Substantia nigra (tissue), 51 donors: ENCODE measurements at places on chromosomes 16 and 17.

DNA sequence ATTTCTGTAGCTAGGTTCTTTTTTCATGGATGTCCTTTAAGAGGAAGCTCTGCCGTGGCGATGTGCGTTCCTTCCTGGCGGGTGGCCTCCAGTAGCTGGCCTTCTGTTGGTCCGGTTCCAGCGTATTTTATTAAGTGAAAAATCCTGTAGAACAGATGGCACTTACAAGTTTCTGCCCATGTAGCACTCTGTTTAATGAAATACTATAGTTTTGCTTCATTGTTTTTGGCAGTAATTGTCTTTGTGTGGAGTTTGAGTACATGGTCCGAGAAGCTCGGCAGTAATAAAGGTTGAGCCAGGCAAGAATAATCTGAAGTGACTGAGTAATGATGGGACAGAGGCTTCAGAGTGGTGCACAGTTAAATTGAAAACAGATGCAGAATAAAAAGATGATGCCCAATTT, 20.4 kb downstream of the USP10 start:
- DNase-seq = no peak

DNA sequence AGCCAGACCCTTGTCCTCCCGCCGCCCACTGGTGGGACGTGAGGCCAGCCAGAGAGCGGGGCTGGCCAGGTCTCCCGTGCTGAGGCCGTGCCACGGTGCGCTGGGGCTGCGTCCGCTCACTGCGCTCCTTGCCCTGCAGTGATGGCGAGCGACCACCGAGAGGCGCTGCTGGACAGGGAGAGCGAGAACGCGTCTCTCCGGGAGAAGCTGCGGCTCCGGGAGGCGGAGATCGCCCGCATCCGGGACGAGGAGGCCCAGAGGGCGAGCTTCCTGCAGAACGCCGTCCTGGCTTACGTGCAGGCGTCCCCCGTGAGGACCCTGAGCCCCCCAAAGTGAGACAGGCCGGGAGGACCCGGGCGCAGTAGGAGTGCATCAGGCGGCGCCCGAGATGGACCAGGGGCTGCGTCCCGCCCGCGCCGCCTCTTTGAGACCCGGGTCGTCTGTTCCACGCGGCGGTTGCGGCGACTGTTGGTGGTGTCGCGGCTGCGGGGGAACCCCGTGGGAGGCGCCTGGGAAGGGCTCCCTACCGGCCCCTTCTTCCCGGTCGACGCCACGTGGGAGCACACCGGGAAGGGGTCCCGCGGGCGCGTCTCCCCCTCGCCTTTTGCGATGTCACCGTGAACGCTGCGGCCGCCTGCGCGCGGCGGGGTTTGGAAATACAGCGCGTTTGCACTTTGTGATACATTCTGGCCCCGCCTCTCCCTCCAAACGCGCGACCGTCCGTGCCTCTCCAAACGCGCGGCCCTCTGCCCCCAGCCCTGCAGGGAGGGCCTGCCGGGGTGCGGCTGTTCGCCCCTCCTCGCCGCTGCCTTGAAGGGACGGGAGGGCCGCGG, 792 bp upstream of the RAC3 start:
- peak; percentile 42 for DNase-seq

- DNase-seq = no peak
These were observed 9.9 kb downstream of the DBNDD1 start for GRCh38 chr16:90009172-90009899.

GRCh38 chr16:78428193-78428592, 328.7 kb downstream of the WWOX start:
- DNase-seq = no peak

DNA sequence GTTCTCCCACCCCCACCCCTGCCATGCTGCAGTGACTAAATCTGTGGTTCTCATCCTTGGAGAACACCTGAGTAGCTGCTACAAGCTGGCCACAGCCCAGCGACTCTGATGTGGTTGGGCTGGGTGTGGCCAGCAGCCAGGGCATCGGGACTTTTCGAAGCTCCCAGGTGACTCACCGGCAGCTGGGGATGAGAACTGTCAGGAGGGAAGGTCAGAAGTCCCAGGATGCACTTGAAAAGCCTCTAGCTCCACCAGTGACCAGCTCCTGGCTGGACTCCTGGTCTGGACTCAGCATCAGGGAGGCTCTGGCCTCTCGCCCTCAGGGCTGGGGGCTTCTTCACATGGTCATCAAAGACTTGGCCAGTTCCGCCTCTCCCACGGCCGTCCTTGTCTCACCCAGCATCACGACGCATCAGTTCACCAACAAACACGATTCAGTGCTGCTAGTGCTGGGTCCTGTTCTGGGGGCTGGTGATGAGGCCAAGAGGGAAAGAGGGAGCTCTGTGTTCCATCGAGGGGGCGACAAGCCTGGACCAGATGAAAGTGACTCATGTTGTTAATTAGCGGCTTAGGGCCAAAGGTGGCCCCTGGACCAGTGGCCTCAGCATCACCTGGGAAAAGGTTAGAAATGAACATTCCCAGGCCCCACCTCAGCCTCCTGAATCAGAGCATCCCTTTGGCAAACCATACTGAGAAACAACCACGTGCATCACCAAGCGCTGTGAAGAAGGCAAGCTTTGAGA, 3.9 kb upstream of the C17orf99 start:
- DNase-seq = no peak

DNA sequence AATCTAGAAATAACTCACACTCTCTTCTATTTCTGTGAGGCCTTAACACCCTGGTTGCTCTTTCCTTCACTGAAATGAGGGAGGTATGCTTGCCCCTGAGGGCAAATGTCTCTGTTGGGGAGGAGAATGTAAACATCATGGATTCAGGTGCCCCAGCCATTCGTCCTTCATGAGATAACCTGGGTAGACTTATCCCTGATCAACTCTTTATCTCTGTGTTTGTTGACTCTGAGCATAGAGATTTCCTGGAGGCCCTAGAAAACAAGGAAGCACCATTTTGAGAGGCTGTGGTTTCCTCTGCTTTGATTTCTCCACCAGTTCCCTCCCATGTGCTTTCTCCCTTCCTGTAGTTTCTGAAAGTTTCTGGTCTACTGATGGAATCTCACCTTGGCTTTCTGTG, 77.3 kb downstream of the PHKB start:
- DNase-seq = no peak

DNA sequence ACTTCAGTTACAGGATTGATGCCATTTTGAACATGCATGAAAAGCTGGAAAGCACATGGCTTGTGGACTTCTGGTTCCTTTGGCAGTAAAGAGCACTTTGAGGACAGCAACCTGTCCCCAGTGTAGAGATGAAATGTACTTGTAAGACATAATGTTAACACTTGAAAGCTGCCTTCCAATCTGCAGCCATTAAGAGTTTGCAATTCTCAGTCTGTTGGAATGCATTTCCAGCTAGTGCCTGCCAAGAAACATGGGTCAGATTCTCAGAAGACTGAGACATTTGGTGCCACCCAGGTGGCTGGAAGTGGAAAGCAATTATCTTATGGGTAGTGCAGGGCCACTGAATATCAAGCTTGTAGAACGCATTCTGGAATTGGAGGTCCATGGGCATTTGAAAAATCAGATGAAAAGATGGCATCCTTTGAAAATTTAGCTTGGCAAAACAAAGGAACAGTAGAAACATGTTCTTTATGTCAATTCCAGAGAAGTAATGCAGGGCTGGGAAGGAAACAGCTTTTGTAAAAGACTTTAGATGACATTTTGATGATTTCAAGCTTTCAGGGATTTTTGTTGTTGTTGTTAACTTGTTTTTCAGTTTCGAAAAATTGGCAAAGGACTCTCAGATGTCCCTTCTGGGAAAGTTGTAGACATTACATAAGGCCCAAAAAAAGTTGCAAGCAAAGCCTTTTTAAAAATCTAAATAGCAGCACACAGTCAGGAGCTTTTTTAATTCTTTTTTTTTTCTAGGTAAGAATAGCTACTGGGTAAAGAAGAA, 147.0 kb downstream of the ABCA8 start:
- no peak for DNase-seq

DNA sequence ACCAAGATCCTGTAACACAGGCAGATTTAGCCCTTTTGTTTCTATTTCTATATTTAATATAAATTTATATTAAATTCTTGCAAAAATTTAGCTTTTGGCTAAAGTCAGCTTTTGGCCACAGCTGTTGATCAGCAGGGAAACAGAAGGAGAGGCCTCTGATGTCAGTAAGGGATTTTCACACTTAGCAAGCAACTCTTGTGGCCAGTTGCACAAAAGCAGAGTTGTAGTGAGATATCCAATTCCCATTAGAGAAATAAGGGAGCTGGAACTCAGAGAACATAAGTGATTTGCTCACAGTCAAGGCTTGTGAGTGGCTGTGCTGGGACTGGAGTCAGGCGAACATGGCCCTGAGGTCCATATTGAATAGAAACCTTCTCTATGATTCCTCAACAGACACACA, 16.7 kb upstream of the HEATR6 start:
- DNase-seq = no peak

- DNase-seq = no peak
These were observed 309.3 kb downstream of the C16orf95 start for GRCh38 chr16:87007907-87008306.

DNA sequence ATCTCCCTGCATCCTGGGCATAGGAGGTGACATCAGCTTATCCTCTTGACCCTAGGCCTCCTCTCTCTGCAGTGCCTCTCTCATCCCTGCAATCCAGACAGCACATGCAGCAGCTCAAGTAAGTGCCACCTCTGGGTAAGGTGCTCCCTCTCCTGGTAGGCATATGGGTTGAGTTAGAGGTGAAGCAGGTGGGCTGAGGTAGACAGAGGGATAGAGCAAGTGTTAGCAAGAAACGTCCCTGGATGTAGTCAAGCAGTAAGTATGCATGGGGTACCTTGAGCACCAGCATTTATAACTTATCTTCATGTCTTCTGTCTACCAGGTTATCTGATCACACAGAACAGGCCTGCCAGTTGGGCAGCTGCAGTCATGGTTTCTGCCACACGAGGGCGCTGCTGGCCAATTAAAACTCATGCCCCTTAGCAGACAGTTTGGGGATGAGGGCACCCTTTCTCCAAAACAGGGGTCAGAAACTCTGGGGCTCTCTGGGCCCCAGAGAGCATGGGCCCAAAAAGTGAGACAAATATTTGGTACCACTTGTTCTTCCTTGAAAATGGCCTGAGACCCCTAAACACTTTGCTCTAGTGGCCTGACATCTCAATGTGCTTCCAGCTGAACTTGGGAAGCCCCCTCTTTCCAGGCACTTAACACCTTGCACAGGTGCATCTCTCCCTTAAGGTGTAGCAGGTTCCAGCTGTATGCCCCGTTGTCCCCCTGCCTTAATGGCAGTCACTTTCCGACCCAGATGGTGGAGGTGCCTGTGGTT, 59.8 kb downstream of the NEUROD2 start:
- peak; percentile 42 for DNase-seq

DNA sequence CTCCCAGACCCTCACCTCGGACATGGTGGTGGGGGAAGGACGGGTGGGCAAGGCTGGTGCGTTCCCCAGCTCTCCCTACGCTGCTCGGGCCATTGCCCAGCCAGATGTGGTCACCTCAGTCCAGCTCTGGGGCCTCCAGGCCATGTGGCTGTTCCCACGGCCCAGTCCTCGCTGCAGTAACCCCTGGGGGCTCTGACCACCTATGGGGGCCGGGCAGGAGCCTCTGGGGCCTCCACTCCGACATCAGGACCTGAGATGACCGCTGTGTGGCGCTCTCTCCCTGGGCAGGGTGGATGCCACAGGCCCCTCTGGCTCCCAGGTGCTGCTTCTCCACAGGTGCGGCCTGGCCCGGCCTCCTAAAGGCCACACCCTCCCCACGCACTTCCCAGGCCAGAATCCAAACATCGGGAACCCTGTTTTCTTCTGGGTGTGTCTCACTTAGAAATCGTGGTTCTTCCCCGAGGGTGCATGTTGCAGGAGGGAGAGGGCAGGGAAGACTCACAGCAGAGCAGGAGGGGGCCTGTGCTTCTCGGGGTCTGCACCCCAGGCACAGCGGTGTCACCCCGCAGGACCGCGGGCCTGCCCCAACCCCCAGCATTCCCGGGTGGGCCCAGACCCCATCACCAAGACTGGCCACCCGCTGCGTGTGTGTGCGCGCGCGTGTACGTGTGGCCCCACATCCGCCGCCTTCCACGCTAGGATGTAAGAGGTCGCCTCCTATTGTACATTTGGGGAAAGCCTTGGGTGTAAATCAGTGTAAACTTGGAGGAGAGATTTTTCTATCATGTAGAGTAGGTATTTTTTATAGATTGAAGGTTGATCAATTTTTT, 5.9 kb upstream of the CAPN15 start:
- DNase-seq = no peak

DNA sequence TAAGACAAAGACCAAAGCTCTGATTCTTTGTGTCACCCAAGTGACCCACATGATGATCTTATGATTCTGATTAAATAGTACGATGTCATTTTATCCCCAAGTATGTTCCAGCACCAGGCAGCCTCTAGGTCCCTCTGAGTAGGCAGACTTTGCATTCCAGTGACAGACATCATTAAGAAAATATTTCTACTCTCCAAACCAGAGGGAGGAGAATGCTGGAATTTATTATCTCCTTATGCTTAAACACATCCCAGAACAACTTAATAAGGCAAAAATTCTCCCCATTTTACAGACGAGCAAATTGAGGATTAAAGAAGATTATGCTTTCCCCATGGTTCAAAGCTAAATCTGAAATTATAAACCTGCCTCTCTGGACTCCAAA, 192.8 kb upstream of the CDH11 start:
- DNase-seq = no peak

GRCh38 chr17:77189148-77189547, 48.4 kb downstream of the SEC14L1 start:
- no peak for DNase-seq

DNA sequence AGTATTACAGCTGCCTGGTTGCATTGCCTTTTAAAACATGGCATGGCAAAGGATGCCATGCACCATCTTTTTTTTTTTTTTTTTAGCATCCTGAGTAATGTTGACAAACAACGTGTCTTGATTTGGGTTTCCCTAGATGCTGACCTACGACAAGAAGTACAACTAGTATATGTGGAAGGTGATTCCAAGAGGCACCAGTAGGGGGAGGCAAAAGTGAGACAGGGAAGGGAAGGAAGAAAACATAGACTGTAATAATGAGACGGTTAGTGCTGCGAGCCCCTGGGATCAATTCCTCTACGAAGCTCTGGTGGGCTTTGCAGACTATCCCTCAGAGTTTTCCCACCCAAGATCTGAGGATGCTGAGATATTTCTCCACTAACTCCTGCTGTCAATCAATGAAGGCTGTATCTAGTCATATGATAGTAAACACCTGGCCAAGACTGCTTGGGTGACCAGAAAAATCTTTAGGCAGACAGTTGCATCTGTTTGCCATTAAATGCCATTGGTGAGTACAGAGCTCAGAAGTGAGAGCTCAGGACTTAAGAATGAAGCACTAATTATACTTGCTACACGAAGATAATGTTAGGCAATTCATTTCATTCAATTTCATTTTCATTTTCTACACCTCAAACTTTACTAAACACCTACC, 458.6 kb upstream of the GOT2 start:
- DNase-seq = no peak

DNA sequence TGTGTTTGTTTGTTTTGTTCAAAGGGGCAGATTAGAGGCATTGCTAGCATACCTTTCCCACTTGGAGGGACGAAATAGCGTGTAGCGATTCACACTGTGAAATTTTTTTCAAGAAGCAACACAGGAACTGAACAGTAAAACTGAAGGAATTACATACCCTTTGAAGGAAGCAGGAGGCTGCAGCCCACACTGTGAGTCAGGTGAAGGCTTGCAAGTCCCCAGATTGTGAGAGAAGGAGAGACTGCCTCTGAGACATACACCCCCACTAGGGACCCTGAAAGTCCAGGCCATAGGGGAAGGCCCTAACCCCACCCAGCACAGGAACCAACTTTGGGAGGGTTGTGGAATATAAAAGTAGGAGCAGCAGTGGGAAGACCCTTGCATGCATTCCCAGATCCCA, 69.6 kb upstream of the HS3ST3A1 start:
- DNase-seq = no peak

GRCh38 chr17:3667366-3668278, 756 bp downstream of the TAX1BP3 start:
- DNase-seq = peak; percentile 74

GRCh38 chr16:77790912-77791311, 2.5 kb downstream of the VAT1L start:
- no peak for DNase-seq
